ENCODE measurements at places on chromosomes 16 and 17. TPM values are rescaled to one million over a fixed set of nuclear protein-coding genes. Genes with fewer than 3 reads are reported as not detected.

PIMREG gene
- not detected for total RNA-seq

TNS4 gene
- not detected for total RNA-seq

HOXB1 gene
- total RNA-seq, result not detected

PRSS21 gene
- 0.66 TPM for total RNA-seq

CENPN gene
- 1.3 TPM for total RNA-seq

GRCh38 chr17:34366529-34367107 is 3.6 kb upstream of the CCL1 start:
- DNase-seq, result no peak

DNA sequence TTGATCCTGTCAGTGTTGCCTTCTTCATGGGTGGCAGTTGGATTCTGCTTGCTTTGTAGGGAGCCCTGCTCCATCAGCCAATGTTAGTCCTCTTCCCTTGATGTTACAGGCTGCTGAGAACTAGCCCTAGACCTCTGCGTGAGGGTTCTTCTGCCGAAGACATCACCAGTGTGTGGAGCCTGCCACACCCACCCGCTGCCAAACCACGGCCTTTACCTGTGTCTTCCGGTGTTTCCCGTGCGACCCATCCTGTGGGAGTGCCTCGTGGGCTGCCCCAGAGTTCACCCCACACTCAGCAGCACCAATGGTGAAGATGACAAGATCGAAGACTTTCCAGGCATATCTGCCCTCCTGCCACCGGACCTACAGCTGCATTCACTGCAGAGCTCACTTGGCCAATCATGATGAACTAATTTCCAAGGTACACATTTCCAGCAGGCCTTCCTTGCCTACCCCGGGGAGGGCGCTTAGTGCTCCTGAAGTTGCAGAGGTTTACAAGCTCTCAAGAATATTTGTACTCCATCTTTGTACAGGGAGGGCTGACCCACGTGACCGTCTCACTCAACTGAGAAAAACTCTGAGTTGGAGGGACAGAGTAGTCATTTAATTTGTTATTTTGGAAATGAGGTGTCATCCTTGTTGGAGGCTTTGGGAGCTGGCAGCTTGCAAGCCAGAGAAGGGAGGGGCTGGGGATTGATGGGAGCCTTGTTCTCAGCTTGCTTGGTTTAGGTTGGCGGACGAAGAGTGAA is 21.8 kb downstream of the YPEL2 start:
- DNase-seq, result no peak

DNA sequence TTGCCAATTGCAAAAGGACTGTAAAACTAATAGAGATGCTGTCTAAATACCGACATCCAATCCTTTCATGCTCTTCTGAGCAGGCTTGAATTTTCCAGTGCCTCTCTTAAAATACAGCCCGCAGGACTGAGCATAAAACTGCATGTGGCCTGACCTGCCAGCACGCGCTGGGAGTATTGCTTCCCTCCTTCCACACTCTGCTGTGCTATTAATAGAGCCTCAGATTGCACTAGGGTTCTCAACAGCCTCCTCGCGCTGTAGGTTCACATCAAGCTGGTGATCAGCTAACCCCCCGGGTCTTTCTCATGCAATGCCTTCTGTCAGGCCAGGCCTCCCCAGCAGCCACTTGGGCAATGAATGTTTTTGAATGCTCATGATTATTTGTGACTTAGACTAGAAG is 14.2 kb upstream of the MSI2 start:
- DNase-seq, result no peak

- no peak for DNase-seq
These were observed 41.2 kb upstream of the HAS3 start for GRCh38 chr16:69064124-69064763.
